AG09309 (cell line): ENCODE measurements at places on chromosomes 12 and 14.
A peak's percentile ranks its signal among the peaks of the same experiment; 100 is the strongest.

GRCh38 chr12:123941624-123942237, 30.9 kb downstream of the CCDC92 start:
- no peak for DNase-seq

GRCh38 chr14:68820999-68821683, 28.3 kb upstream of the ZFP36L1 start:
- no peak for DNase-seq

DNA sequence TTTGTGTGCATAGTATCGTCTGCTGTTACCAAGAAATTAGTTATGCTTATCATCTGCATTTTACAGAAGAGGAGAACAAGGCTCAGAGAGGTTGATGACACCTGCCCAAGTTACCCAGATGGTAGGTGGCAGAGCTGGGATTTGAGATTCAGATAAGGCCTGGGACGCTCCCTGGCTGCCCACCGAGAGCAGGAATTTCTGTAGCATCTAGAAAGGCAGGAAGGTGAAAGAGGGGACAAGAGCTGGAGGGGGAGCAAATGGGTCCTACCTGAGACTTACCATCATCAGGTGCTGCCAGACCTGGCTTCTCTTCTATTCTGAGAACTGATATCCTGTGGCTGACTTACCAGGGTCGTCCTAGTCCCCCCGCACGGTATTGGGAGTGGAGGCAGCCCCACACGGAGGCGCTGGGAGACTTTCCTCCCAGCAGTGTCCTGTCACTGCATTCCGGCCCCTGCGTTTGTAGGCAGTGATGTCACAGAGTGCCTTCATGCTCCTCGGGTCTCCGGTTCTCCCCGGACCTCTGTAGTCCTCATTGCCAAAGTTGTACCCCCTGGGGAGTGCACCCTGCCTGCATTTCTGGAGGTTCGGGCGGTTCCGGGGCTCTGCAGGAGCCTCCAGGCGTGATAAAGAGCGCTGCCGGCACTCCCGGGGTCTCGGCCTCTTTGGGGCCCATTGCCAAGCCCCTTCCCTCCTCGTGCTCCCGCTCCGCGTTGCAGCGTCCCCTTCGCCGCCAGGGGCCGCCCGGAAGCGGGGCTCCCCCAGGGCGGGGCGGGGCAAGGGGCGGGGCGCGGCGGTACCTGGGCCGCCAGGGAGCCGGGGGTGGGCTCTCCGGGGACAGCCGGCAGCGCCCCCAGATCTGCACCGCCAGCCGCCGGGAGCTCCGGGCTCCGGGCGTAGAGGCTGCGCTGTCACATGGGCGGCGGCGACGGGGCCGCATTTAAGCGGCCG, at the start of gene CABP1:
TSS of gene CABP1 (plus strand) at position 856 of the 951 bp plus-strand sequence. CDS start at position 916, 60 bp downstream.
- DNase-seq = no peak

DNA sequence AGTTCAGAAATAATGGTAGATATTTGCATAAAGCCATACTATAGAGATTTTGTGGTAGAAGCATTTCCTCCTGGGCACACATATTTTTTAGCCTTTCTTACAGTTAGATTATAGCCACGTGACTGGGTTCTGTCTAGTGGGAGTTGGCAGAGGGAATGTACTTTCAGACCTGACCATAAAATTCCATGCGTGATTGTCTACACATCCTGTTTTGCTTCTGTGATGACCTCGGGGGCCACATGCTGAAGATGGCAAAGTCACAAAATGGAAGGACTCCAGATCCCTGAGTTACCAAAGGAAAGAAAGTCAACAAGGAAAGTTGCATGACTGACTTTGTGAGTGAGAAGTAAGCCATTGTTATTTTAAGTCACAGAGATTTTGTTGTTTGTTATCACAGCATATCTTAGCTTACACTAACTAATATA, 14.6 kb upstream of the MIA2 start:
- DNase-seq = no peak

DNA sequence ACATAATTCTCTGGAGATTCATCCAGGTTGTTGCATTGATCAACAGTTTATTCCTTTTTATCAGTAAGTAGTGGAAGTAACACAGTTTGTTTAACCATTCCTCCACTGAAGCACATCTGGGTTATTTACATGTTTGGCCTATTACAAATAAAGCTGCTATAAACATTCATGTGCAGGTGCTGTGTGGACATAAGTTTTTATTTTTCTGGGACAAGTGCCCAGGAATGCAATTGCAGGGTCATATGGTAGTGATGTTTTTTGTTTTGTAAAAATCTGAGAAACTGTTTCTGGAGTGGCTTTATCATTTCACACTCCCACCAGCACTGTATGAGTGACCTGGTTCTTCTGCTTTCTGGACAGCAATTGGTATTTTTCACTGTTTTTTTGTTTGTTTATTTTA, 505.4 kb downstream of the CCER1 start:
- DNase-seq = no peak

GRCh38 chr14:22555384-22556011, 33.5 kb downstream of the DAD1 start:
- no peak for DNase-seq

GRCh38 chr14:61470961-61471293, 149.5 kb downstream of the PRKCH start:
- DNase-seq = no peak

DNA sequence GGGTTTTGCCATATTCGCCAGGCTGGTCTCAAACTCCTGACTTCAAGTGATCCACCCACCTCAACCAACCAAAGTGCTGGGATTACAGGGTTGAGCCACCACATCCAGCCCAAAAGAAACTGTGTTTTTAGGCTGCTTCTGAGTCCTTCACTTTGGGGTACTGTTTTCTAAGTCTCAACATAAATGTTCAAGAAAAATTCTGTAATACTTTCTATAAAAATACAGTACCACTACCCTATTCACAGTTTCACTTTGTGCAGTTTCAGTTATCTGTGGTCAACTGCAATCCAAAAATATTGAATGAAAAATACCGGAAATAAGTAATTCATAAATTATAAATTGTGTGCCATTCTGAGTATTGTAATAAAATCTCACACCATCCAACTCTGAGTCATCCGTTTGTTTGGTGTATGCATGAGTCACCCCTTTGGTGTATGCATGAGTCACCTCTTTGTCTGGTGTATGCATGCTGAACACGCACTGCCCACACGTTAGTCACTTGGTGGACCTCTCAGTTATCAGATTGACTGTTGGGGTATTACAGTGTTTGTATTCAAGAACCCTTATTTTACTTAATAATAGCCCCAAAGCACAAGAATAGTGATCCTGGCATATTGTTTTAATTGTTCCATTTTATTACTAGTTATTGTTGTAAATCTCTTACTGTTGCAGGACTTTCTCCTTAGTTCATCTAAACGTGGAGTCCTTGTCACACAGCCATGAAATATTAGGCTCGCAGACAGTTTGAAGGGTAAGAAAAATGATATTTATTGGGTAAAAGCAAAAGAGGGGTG, 190.2 kb downstream of the FSCB start:
- peak; percentile 78 for DNase-seq
